ENCODE measurements at places on chromosomes 1 and 21.

DNA sequence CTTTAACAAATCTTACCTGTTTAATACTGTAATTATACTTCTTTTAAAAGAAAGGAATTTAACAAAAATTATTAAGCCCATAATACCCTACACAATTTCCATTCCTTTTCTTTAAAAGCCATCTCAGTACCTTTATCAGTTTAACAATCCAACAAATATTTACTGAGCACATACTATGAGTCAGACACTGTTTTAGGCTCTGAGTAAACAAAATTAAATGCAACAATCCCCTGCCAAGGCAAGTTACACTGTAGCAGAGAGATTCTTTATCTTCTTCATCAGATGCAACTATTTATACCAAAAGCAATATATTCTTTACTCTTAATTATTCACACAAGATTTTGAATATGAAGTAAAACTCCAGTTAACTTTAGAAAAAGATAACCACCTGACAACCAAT lies 12.0 kb downstream of the DENND1B start:
- no peak for DNase-seq

- no peak for DNase-seq
Measured at GRCh38 chr1:51425955-51426354, 93.1 kb downstream of the EPS15 start.

GRCh38 chr1:97849345-97850340 lies 71.2 kb downstream of the DPYD start:
- no peak for DNase-seq

DNA sequence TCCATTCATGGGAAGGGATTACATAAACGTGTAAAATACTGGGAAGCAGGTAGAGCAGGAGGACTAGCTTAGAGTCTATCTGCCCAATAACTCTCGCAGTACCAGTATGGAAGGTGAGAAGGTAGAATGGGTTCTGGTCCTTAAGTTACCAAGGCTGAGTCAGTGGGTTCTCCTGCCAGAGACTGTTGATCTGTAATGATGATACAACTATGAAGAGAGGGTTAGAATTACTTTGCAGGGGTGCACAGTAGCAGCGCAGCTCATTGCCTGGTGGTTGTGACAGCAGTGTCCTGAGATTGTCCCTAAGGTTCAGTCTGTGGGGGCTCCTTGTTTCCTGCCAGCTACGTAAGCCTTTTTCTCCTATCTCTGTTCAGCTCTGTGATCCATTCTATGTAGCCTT lies 2.5 kb upstream of the MAST2 start:
- DNase-seq = no peak

DNA sequence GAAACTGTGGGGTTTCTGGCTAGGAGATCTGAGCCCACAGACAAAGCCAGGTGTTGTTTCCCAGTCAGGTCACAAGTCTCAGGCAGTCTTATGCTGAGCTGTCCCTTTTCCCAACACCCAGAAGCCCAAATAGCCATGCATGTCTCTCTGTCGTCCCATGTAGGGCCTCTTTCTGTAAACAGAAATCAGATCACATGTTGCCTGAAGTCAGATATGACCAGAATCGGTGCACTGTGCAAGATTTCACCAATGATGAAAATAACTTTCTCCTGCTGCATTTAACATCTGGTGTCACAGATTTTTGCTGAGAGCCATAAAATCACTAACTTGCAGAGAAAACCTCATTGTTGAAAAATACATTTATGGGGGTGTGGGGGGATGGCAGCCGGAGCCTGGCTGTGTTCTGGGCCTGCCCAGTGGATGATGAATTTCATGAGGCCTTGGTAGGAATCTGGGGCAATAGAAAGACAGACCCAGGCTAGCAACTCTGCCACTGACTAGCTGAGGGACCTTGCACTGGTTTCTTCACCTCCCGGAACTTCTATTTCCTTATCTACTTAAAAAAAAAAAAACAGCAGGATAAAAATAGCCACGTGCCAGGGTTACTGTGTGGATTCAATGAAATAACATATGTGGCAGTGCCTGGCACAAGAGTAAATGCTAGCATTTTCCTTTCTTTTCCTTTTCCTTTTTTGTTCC lies 158.8 kb upstream of the NFIA start:
- DNase-seq = no peak

DNA sequence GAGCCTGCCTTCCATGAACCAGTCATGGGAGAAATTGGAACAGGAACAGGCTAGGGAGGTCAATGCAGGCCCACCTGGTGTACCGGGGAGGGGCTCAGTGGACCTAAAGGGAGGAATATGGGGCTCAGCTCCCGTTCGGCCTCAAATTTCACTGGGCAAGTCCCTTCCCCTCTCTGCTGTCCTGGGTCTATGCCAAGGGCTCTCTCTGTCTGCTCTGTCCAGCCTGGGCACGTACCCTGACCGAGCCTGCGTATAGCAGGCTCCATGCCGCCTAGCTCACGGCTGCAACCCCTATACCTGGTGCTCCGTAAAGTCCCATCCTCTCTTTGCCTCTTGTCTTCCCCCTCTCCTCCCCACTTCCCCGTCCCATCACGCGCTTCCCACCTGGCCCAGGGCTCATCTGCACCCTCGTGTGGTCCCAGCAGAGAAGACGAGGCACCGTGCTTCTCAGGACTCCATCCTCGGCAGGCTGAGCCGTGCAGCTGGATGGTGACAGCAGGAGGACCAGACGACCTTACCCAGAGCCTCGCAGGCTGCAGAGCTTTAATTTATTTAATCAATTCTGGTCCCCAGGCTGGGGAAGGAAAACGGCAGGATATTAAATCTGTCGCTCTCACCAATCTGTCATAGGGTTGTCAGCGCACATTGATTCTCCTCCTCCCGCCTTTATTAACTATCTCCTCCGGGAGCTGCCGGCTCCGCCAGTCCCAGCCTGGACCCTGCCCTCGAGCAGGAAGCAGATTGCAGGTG lies 25.0 kb upstream of the DISP3 start:
- no peak for DNase-seq

All from GM18507 (cell line).